Stimulated activated CD8-positive, alpha-beta memory T cell treated with anti-CD3 and anti-CD28 coated beads, Interleukin-4, amount 100 ng/mL, for 1 hour (primary cell): ENCODE measurements at places on chromosomes 12 and 14.

DNA sequence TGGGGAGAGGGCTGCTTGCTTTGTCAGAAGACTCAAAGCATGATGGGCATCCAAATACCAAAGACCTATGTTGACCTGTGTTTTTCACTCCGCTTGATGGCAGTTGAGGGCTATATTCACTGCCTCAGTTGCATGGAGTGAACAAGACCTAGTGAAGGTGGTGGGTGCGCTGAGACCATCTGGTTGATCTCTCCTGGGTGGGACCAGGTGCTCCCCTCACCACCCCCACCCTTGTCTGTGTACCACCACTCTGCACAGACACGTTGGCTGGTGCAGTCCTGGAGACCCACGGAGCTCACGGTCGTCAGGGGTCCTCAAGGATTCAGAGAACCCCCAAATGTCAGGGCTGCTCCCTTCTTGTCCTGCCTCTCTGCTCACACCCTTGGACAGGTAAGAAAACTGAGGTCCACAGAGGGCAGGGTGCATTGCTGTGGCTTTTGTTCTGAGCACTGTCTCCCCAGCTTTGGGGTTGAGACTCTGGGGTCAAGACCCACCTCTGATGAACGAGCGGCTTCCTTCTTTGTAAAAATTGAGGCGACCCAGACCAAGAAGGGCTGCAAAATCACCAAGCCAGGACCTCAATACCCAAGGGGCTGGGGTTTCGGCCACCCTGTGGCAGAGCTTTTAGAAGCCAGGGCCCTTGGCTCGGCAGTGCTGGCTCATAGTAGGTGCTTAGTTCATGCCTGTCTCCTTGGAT lies 166.3 kb upstream of the RTL1 start:
- DNase-seq, result no peak

DNA sequence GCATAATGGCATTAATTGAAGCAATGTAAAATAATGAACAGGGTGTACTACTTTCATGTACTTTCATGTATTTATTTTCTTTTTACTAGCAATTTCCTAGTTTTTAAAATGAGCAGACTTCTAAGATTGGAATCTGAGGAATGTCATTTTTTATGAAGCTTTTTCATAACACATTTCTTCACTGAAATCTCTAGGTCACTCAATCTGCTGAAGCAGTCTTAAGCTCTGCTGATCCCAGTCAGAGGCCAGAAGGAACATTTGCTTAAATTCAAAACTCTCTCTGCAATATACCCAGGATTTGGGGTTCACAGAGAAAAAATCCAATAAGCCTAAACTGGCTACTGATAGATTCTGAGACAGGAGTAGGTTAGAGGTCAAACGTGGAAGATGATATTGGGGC lies 73.6 kb upstream of the CNTN1 start:
- DNase-seq, result no peak

GRCh38 chr14:64801046-64801445 lies 78.7 kb downstream of the SPTB start:
- no peak for DNase-seq

DNA sequence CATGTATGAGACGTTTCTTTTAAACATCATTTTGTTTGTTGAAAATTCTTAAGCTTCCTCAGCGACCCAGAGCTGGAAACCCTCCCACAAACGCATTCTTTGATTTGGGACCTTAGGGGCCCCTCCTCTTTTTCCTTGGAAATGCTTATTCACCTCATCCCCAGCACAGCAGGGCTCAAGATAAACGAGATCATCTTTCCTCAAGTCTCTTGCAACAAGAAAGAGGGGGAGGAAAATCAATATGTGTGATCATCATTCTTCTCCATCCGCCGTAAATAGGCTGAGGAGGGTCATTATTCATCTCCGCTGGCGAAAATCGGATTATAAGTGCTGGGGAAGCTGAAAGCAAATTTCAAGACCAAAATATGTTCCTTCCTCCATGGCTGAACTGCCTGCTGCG lies 1415.2 kb downstream of the AACS start:
- DNase-seq, result no peak

DNA sequence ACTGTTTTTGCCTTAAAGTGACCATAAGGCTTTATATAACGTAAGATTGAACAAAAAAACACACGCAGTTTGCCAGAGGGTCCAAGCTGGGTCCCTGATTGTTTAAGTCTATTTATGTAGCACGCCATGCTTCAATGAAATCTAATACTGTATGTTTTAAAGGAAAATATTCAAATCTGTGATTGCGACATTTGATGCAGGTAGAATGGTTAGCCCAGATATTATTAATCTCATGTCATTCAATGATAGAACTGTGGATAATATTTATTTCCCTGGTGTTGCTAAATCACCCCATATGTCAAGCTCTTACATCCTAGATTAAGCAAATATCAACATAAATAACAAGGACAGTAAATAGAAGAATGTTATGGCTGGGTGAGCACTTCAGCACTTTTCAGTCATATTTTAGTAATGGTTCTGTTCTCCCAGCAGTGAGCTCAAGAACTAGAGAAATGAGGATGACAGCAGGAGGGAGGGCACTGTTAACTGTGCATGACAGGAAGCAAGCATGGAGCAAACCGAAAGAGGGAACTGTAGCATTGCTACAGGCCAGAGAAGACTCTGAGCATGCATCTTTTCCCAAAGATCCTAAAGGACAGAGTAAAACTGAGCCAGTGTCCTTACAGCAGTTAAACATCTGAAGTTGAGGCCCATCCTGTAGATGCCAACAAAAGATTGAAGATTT lies 465.7 kb upstream of the MGAT4C start:
- no peak for DNase-seq

DNA sequence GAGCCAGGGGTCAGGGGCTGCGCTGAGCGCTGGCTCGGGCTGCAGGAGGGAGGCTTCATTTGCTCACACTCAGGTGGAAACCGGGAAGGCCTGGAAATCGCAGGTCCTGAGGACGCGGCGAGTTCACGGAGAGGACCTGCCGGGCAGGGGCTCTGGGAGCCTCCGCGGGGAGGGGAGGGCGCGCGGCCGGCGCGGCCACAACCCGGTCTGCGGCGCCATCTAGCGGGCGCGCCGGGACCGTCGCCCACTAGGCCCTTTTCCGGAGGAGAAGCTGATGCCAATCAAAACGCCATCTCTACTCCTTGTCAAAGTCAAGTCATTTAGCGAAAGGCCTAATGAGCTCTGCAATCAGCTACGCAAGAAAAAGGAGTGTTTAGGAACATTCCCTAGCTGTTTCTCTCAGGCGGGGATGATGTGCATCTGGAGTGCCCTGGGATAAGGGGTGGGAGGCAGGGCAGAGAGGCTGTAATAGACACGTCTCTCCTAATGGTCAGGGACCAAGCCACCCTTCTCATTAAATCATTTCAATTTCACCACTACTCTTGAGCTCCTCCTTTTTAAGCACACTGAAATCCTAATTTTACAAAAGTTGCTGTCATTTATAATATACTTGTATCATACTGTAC lies 885.8 kb upstream of the TMEM132C start:
- DNase-seq, result no peak
